Tracheal epithelial cell (primary cell): ENCODE measurements at places on chromosomes 6 and 20. TPM values are rescaled to one million over a fixed set of nuclear protein-coding genes. Genes with fewer than 3 reads are reported as not detected.

The PTGIS gene
- 0.24 TPM in 1 of 2 replicates, not detected in the other for total RNA-seq

The SIRPD gene
- total RNA-seq: not detected in 2 replicates

The CDH26 gene
- total RNA-seq: 0.72 and 2.3 TPM in 2 replicates

The PRDM13 gene
- not detected in 2 replicates for total RNA-seq

The LATS1 gene
- total RNA-seq: 7.2 and 12.4 TPM in 2 replicates

The DYNLT2 gene
- 0.72 and 1.3 TPM in 2 replicates for total RNA-seq

The GLP1R gene
- total RNA-seq: not detected in 2 replicates

The GATA5 gene
- not detected in 2 replicates for total RNA-seq

The L3MBTL3 gene
- total RNA-seq: 9.4 and 12.0 TPM in 2 replicates

The MRPS18B gene
- 50.4 and 72.0 TPM in 2 replicates for total RNA-seq

The RAET1L gene
- total RNA-seq: 2.3 and 9.4 TPM in 2 replicates

The CD24 gene
- total RNA-seq: 1,439 and 1,607 TPM in 2 replicates

The QKI gene
- total RNA-seq: 73.5 and 112 TPM in 2 replicates

The TSBP1 gene
- not detected in 2 replicates for total RNA-seq

The MYBL2 gene
- total RNA-seq: 0.21 and 3.1 TPM in 2 replicates

The POM121L2 gene
- not detected in 2 replicates for total RNA-seq

The SLC17A2 gene
- total RNA-seq: not detected in 2 replicates

The SAMD10 gene
- total RNA-seq: 2.1 and 4.3 TPM in 2 replicates

The CD93 gene
- 0.21 and 0.24 TPM in 2 replicates for total RNA-seq

The KIAA1755 gene
- total RNA-seq: 0.21 and 0.24 TPM in 2 replicates

The CALHM6 gene
- 1.3 and 1.4 TPM in 2 replicates for total RNA-seq

The C20orf202 gene
- total RNA-seq: not detected in 2 replicates

The UST gene
- total RNA-seq: 7.7 and 27.7 TPM in 2 replicates

The CCN5 gene
- total RNA-seq: not detected in 2 replicates

The PREX1 gene
- total RNA-seq: under 0.01 and 0.24 TPM in 2 replicates

The MAFB gene
- total RNA-seq: 1.4 and 1.5 TPM in 2 replicates

The B3GALT4 gene
- total RNA-seq: 3.6 and 11.1 TPM in 2 replicates

The FANCE gene
- 34.2 and 77.2 TPM in 2 replicates for total RNA-seq

The UBE2C gene
- total RNA-seq: 1.3 and 3.6 TPM in 2 replicates

The AIF1 gene
- not detected in 2 replicates for total RNA-seq

The IL17A gene
- not detected in 2 replicates for total RNA-seq

The ADAM33 gene
- total RNA-seq: not detected in 2 replicates

The NTSR1 gene
- total RNA-seq: not detected in 2 replicates

The NKAIN4 gene
- total RNA-seq: 1.2 TPM in 1 of 2 replicates, not detected in the other

The BANF2 gene
- total RNA-seq: not detected in 2 replicates

The EDN1 gene
- 0.64 and 45.5 TPM in 2 replicates for total RNA-seq

The BTNL2 gene
- total RNA-seq: not detected in 2 replicates

The SAMD3 gene
- total RNA-seq: not detected in 2 replicates

The C20orf144 gene
- total RNA-seq: 0.24 TPM in 1 of 2 replicates, not detected in the other

The HLA-DPA1 gene
- total RNA-seq: 3.6 and 4.5 TPM in 2 replicates

The SMAP1 gene
- total RNA-seq: 11.8 and 17.1 TPM in 2 replicates

The CCDC170 gene
- total RNA-seq: under 0.01 and 0.24 TPM in 2 replicates

The SNTA1 gene
- 3.8 and 12.3 TPM in 2 replicates for total RNA-seq

The ARMC2 gene
- 0.21 and 0.72 TPM in 2 replicates for total RNA-seq

The MMP24 gene
- total RNA-seq: 9.4 TPM in 1 of 2 replicates, not detected in the other

The HDAC2 gene
- 45.2 and 84.1 TPM in 2 replicates for total RNA-seq

The MICB gene
- total RNA-seq: 4.7 and 9.9 TPM in 2 replicates

The LY6G6D gene
- not detected in 2 replicates for total RNA-seq

The FNDC1 gene
- total RNA-seq: not detected in 2 replicates

The WFDC10B gene
- total RNA-seq: not detected in 2 replicates

The ANKRD66 gene
- not detected in 2 replicates for total RNA-seq

The RTN4IP1 gene
- 5.1 and 6.8 TPM in 2 replicates for total RNA-seq

The CALHM4 gene
- not detected in 2 replicates for total RNA-seq
